Purkinje cell (primary cell): ENCODE measurements at places on chromosomes 6 and 20. TPM values are rescaled to one million over a fixed set of nuclear protein-coding genes. Genes with fewer than 3 reads are reported as not detected.

PRRC2A gene
- 3.7 and 3.8 TPM in 2 replicates for polyA plus RNA-seq

AFG1L gene
- polyA plus RNA-seq: 5.0 and 16.1 TPM in 2 replicates

BTN1A1 gene
- polyA plus RNA-seq: not detected in 2 replicates

IL17F gene
- 7.1 and 12.9 TPM in 2 replicates for polyA plus RNA-seq

HLA-G gene
- not detected in 2 replicates for polyA plus RNA-seq

COL11A2 gene
- 0.67 and 1.0 TPM in 2 replicates for polyA plus RNA-seq

RAET1L gene
- not detected in 2 replicates for polyA plus RNA-seq

SNX21 gene
- polyA plus RNA-seq: 2.8 and 3.2 TPM in 2 replicates

EPB41L2 gene
- polyA plus RNA-seq: 5.9 and 7.5 TPM in 2 replicates

PSORS1C1 gene
- polyA plus RNA-seq: 3.5 TPM in 1 of 2 replicates, not detected in the other

MATN4 gene
- polyA plus RNA-seq: not detected in 2 replicates

LY6G6F gene
- not detected in 2 replicates for polyA plus RNA-seq

KCNK16 gene
- not detected in 2 replicates for polyA plus RNA-seq

SLC32A1 gene
- 15.8 and 29.4 TPM in 2 replicates for polyA plus RNA-seq

SLC22A2 gene
- not detected in 2 replicates for polyA plus RNA-seq

SLA2 gene
- not detected in 2 replicates for polyA plus RNA-seq

CASP8AP2 gene
- 18.9 and 24.4 TPM in 2 replicates for polyA plus RNA-seq

ACTR5 gene
- polyA plus RNA-seq: 2.1 TPM in 1 of 2 replicates, not detected in the other

CFB gene
- polyA plus RNA-seq: 0.34 TPM in 1 of 2 replicates, not detected in the other

PRR18 gene
- 0.15 and 0.26 TPM in 2 replicates for polyA plus RNA-seq

KIF6 gene
- 0.30 and 3.4 TPM in 2 replicates for polyA plus RNA-seq

MRS2 gene
- 35.9 and 42.1 TPM in 2 replicates for polyA plus RNA-seq

TMEM200A gene
- polyA plus RNA-seq: 0.40 TPM in 1 of 2 replicates, not detected in the other

IFNGR1 gene
- 102 TPM in 2 replicates for polyA plus RNA-seq

MDFI gene
- not detected in 2 replicates for polyA plus RNA-seq

PPARD gene
- 0.11 and 0.28 TPM in 2 replicates for polyA plus RNA-seq

ELOVL2 gene
- polyA plus RNA-seq: 7.6 and 9.4 TPM in 2 replicates

BPIFB4 gene
- not detected in 2 replicates for polyA plus RNA-seq

PDE10A gene
- 17.3 and 20.0 TPM in 2 replicates for polyA plus RNA-seq

SAPCD1 gene
- not detected in 2 replicates for polyA plus RNA-seq

SLC17A2 gene
- not detected in 2 replicates for polyA plus RNA-seq

SAMD3 gene
- polyA plus RNA-seq: not detected in 2 replicates

REM1 gene
- polyA plus RNA-seq: not detected in 2 replicates

RNF144B gene
- polyA plus RNA-seq: 0.45 and 1.4 TPM in 2 replicates

C20orf144 gene
- not detected in 2 replicates for polyA plus RNA-seq

PLCB4 gene
- 53.1 and 75.2 TPM in 2 replicates for polyA plus RNA-seq

SCRT2 gene
- 0.36 TPM in 1 of 2 replicates, not detected in the other for polyA plus RNA-seq

BEND3 gene
- 0.28 and 0.53 TPM in 2 replicates for polyA plus RNA-seq

CST8 gene
- polyA plus RNA-seq: not detected in 2 replicates
